Ureter (tissue), 1 donor: ENCODE measurements at places on chromosomes 3 and 15. TPM values are rescaled to one million over a fixed set of nuclear protein-coding genes. Genes with fewer than 3 reads are reported as not detected.
A peak's percentile ranks its signal among the peaks of the same experiment; 100 is the strongest.

RAB27A gene
- 29.0 TPM for total RNA-seq

GOLGA6L26 gene
- not detected for total RNA-seq

GABRB3 gene
- 8.3 TPM for total RNA-seq

ESYT3 gene
- 0.94 TPM for total RNA-seq

GRCh38 chr15:52677593-52678467, 1.4 kb downstream of the ATOSA start:
- peak; percentile 71 for DNase-seq

DNA sequence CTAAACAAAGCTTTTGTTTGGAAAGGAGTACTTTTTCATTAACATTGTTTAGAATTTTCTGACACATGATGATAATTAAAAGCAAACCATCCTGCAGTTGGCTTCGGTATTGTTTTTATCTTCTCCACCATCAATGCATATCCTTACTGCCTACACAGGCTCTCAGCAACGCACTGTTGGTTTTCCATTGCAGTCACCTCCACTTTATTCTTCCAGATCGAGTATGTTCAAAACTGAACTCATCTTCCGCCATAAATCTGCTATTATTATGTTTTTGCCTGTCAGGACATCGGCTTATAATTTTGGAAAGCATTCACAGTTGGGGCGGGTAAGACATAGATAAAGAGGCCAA, 589 bp upstream of the SENP5 start:
- DNase-seq: no peak

DNA sequence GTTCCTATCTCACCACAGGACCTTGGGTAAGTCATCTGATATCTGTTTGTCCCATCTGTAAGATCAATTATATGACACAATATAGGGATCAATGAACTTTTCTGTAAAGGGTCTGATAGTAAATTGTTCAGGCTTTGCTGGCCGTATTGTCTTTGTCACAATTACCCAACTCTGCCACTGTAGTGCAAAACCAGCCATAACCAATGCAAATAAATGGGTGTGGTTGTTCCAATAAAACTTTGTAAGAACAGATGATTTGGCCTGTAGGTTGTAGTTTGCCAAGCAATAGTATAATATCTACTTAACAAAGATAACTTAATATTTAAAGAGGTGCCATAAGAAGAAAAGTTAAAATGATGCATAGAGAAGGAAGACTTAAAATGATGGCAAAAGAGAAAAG, 210.8 kb downstream of the VPS13C start:
- no peak for DNase-seq

DNA sequence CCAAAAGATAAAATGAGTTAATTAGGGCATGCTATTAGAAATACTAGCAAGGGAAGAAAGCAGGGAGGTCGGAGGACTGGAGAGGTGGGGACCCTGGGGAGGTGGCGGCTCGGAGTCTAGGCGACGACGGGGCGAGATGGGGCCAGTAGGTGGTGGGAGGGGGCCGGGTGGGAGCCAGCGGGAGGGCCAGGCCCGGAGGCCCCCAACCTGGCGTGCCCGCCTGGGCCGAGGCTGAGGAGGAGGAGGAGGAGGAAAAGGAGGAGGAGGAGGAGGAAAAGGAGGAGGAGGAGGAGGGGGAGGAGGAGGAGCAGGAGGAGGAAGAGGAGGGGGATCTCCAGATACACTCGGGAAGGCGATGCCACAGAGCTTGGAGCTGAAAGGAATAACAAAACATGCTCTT, 426.2 kb downstream of the NR2F2 start:
- DNase-seq: no peak

DNA sequence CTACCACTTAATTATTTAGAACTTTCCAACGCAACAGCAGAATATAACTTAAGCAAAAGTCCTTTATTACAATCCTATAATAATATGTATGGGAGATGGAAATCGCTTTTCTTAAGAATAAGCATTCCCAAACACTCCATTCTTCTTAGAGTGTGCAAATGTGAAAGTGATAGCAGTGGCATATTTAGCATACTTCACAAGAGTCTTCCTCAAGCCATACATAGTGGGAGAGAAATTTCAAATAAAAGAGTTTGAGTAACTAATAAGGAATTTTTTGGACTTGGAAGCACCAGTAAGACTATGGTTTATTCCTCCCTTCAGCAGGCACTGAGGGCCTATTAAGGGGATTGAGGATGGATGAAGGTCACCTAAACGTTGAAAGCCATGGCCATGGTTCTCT, 22.1 kb upstream of the BNC1 start:
- no peak for DNase-seq
